Ecto neural progenitor cell (in vitro differentiated cells): ENCODE measurements at places on chromosomes 16 and 17.

- peak; percentile 80 for DNase-seq
Observed at GRCh38 chr16:89216315-89217137, 977 bp upstream of the ZNF778 start.

DNA sequence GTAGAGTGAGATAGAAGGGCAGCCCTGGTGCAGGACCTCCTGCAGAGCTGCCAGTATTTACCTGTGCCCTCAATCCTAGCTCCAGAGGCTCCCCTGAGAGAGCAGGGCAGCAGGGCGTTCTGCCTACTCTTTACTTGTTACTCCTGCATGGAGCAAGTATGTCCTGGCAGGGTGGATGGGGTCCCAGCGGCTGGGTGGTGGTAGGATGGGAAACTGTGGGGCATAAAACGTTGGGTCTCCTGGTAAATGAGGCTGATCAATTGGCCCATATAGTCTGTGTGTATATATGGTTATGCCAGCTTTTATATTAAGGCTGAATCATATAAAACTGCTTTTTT, 192.0 kb downstream of the NTN1 start:
- DNase-seq = no peak

DNA sequence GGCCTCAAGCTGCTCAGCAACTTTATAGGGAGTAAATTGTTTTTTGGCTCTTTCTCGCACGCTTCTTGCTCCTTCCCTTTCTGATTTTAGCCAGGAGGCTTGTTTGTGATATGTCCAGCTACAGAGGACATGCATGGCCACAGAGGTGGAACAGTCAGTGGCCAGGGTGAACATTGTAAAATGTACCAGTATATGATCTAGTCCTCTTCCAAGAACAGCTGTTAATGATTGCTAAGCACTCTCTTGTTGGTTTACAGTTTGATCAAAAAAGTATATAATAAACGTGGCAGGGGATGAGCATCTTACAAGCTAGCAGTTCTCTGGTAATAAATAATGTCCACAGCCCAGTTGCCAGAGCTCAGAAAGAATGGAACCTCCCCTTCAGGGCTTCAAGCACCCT, 461.7 kb upstream of the DYNLRB2 start:
- no peak for DNase-seq

DNA sequence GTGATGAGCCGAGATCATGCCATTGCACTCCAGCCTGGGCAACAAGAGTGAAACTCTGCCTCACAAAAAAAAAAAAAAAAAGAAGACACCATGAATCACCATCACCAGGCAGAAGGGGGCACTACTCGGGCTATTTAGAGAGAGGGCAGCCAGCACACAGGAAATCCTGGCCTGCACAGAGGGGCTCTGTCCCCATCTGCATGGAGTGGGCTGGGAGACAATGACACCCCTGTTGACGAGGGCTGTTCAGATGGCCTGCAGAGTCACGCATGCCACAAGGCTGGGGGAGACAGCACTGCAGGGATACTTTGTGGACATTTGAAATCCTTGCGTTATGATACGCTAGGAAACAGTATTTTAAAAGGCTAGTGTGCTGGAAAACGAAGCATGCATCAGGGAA, 48.3 kb downstream of the CUEDC1 start:
- peak; percentile 84 for DNase-seq

- DNase-seq = peak; percentile 49
Observed at GRCh38 chr17:8150194-8151119, 1.7 kb downstream of the PER1 start.

DNA sequence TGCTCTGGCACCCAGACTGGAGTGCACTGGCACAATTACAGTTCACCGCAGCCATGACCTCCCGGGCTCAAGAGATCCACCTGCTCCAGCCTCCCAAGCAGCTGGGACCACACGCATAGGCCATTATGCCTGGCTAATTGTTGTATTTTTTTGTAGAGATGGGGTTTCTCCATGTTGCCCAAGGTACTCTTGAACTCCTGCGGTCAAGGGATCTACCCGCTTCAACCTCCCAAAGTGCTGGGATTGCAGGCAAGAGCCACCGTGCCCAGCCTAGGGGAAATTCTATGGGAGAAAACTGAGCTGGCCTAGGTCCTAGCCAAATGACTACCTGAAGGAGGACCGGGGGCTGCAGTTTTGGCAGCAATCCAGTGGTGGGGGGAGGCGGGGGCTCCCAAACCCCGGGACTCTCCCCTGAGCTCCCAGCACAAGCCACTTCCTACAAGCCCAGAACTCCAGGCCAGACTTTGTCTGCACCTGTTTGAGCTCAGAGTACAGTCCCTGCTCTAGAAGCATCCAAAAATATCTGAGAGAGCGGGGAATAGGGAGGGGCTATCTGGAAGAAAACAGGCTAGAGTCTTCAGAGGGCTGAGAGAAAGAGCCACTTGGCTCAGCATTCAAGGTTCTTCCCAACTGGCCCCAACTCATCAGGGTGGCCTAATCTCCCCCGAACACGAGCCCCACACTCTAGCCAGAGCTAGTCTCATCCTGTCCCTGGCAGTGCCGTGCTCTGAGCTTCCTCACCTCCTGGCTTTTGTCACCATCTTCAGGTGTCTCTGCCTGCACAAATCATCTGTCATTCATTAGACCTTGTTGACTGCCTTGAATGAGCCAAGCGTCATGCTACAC, 9.1 kb downstream of the SRL start:
- DNase-seq = no peak

GRCh38 chr16:4748682-4749411, 14.5 kb downstream of the DNAAF8 start:
- no peak for DNase-seq

DNA sequence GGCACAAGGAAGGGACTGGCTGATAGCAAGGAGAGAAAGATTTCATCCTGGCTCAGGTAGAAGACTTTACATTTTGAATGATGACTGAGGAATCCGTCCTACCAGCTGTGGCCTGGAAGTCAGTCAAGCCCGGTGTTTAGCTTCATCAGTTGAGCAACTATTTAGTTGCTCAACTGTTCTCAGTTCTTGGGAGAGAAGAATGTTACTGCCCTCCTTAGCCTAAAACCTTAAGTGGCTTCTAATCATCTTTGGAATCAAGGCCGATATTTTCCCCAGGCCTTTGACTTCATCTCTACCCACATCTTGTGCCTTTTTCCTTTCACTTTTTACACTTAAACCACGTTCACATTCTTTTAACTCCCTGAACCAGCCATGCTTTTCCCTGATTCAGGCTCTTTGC, 17.3 kb upstream of the RBL2 start:
- no peak for DNase-seq

GRCh38 chr16:81560979-81561657, 116.5 kb downstream of the CMIP start:
- no peak for DNase-seq

DNA sequence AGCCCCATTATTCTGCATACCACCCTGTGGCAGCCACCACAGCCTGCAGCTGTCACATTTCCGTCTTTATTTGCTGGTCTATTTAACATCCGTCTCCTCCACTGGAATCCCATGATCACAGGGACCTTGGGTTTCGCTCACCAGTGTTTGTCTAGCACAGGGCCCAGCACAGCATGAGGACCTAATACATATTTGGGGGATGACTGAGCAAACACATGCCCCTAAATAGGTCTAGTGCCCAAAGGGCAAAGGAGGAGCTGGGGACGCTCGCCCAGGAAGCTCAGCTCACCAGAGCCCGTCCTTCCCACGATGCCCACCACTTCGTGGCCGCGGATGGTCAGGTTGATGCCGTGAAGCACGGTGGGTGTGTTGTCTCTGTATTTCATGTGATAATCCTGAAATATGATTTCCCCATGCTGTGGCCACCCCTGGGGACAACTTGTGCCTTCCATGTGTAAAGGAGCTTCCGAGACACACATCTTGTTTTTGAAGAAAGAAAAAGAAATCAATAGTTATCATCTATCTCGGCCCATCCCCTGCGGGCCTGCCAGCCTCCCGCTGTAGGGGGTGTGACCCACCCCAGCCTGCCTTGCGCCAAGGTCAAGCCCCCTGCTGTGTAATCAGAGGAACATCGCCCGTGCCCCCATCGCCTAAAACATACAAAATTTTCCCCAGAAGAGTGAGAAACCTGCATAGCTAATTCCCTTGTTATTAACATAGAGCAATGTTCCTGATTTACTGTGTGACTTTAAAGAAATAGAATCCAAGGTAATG, 21.0 kb upstream of the ABCC12 start:
- no peak for DNase-seq

DNA sequence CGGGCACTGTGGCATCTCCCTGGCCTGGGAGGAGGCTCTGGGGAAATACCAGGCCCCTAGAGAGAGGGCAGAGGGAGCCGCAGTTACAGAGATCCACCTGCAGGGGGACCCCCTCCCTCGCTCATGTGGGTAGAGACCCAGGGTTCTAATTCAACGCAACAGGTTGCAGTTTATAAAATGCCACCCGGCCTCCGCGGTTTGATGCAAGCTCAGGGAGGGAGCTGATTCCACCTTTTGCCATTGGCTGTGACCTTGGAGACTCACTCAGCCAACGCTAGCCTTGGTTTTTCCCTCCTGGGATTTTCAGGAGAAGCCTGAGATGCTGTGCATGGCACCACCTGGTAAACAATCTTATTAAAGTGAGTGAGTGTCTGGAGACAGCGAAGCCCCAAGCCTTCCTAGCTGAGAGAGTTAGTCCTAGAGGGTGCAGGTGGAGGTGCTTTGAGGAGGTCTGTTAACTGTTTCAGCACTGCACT, 12.1 kb downstream of the TTLL6 start:
- peak; percentile 92 for DNase-seq

- no peak for DNase-seq
Observed at GRCh38 chr17:59550703-59551102, 14.7 kb upstream of the DHX40 start.

- no peak for DNase-seq
Observed at GRCh38 chr17:64635647-64636305, 26.3 kb downstream of the SMURF2 start.

- no peak for DNase-seq
Observed at GRCh38 chr16:72481419-72481818, 309.5 kb upstream of the PMFBP1 start.

DNA sequence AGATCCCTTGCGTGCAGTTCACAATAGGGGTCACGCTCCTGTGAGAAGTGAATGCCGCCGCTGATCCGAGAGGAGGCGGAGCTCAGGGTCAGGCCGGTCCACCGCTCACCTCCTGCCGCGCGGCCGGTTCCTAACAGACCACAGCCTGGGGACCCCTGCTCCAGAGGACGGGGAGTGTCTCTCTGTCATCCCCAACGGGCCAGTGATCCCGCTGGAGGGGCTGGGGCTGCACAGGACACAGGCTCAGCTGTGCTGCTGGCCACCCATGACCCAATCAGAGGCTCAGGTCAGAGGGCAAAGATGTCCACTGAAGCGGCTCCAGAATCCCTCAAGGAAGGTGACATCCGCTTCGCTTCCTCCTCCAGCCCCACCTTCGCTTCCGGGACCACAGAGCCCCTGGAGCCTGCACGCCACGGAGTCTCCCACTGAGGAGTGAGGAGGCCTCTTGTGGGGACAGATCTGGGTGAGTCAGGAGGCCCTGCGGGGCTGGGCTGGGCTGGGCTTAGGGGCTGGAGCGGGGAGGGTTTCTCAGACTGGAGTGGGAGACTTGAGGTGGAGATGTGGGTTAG, 115.4 kb downstream of the METRNL start:
- no peak for DNase-seq

DNA sequence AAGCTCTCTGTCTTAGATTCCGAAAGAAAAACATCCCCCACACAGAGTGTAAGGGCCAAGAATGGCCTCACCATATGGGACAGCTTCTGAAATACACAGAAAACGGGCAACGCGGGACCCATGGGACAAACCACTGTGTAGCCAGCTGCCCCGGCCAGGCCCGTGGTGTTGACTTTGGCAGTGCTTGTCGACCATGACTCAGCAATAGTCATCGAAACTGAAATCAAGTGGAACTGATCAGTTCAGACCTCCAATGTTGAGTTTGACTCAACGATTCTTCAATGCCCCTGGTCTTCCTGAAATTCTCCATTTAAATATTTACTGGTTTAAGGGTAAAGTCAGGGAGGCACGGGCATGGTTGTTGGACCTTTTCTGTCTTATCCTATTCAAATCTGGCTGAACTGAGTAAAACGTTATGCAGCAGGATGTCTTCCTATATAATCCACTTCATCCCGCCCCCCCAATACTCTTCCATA, 27.5 kb downstream of the ZFHX3 start:
- DNase-seq = no peak

- peak; percentile 81 for DNase-seq
Observed at GRCh38 chr16:3173892-3174617, 13.9 kb upstream of the OR1F1 start.

DNA sequence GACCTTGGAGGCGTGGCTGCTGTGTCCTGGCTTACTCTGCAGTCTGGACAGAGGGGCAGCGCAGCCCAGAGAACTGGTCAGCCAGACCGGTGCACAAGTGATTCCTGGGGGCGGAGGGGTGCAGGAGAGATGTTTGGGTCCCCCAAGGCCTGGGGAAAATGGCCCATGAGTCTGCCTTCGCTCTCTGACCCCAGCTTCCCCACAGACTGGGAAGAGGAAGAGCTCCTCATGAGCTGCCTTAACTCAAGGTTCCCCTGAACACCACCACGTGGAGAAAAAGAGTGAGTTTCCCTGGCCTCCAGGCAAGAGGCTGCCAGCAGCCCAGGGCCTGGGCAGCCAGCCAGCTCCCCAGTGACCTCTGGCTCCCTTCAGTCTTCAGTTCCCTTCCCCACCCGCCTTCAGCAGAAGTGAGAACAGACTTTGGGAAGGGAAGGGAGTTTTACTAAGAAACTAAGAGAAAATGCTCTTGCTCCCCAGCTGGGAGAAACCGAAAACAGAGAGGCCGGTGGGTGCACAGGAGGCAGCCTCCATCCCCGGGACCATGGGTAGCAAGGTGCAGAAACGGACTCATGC, 2.0 kb upstream of the C17orf99 start:
- DNase-seq = peak; percentile 53

- no peak for DNase-seq
Observed at GRCh38 chr16:31298958-31299357, 39.2 kb downstream of the ITGAM start.

DNA sequence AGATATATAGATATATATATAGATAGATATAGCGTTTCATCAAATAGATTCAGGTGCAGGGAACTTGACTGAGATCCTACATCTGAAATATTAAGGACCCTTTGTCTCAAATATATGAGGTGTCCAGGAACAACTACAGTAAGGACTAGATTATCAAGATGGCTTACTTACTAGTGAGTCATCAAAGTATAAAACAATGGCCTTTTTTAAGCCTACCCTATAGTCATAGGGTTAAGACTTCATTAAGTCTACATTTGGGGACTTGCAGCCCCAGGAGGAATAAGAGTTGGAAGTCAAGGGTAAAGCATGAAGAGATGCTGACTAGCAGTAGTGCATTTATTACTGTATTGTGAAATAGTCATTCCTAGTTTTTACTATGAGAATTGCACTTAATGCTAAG, 1023.4 kb downstream of the CDH11 start:
- DNase-seq = no peak

GRCh38 chr17:8556074-8556473, 74.5 kb downstream of the MYH10 start:
- DNase-seq = no peak
